ENCODE measurements at places on chromosomes 7 and 10. TPM values are rescaled to one million over a fixed set of nuclear protein-coding genes. Genes with fewer than 3 reads are reported as not detected.

The PNLIPRP3 gene
- total RNA-seq: not detected

The CYP3A7 gene
- total RNA-seq: not detected

The LEP gene
- total RNA-seq: 26.7 TPM

The SRI gene
- total RNA-seq: 49.8 TPM

The PRPF18 gene
- 34.3 TPM for total RNA-seq

The MOGAT3 gene
- total RNA-seq: not detected

The UBTD1 gene
- total RNA-seq: 9.4 TPM

The FAM180A gene
- total RNA-seq: 7.7 TPM

The ALOX5 gene
- total RNA-seq: 27.8 TPM

DNA sequence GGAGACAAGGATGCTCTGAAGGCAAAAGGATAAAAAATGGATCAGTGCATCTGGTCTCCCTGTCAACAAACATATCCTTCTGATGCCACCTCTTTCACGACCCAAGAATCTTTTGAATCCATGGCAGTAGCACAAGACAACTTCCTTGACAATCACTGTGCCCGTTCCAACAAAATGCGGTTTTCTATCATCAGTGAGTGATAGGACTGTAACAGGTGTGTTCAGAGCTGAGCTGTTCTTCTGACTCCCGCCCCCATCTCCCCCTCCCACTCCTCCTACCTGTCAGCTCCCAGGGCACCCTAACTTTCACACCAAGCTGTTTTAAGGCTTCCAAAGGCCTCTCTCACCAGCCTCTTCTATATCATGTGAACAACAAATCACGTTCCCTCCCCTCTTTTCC is 74.8 kb downstream of the PARD3 start:
- no peak overlapping the region for H3K4me3 ChIP-seq
- H3K36me3 ChIP-seq: no peaks in the 10 kb centered on the region
- no peaks in the 10 kb centered on the region for H3K4me1 ChIP-seq
- DNase-seq: no peak
- no peaks in the 10 kb centered on the region for H3K27me3 ChIP-seq

DNA sequence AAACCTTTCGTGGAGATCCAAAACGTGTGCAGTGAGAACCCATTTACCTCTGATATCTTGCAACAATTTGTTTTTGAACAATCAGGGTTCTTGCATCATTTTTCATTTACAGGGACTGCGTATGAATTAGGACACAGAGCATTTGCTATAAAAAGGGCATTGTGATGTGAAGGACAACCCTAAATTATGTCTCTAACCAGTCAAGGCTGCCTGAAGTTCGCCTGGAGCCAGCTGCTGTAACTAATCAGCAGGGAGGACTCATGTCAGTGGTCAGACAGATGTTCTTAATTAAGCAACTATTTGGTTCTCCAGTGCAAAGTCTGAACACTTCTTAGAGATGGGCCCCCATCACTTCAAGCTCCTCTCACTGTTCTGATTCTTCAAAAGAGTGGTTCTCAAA is 674.8 kb downstream of the KCNMA1 start:
- H3K27ac ChIP-seq: no peak overlapping the region
- no peaks in the 10 kb centered on the region for H3K27me3 ChIP-seq
- no peaks in the 10 kb centered on the region for H3K36me3 ChIP-seq
- H3K4me3 ChIP-seq: no peak overlapping the region
- no peak for DNase-seq

GRCh38 chr10:7400068-7400715 is 10.6 kb downstream of the SFMBT2 start:
- peaks cover 5% of the 10 kb centered on the region for H3K36me3 ChIP-seq
- peaks cover 8% of the 10 kb centered on the region for H3K4me1 ChIP-seq
- no peak for DNase-seq
- H3K4me3 ChIP-seq: no peak overlapping the region
- no peaks in the 10 kb centered on the region for H3K27me3 ChIP-seq

- no peak overlapping the region for H3K4me3 ChIP-seq
- H3K27me3 ChIP-seq: no peaks in the 10 kb centered on the region
- no peak for DNase-seq
- no peak overlapping the region for H3K27ac ChIP-seq
- H3K36me3 ChIP-seq: no peaks in the 10 kb centered on the region
Measured at GRCh38 chr10:71179382-71179781, 33.0 kb upstream of the UNC5B start.

GRCh38 chr10:74081941-74082718 is 68.5 kb downstream of the AP3M1 start:
- H3K4me1 ChIP-seq: peaks cover 72% of the 10 kb centered on the region
- no peaks in the 10 kb centered on the region for H3K27me3 ChIP-seq
- H3K27ac ChIP-seq: no peak overlapping the region
- no peaks in the 10 kb centered on the region for H3K36me3 ChIP-seq
- no peak for DNase-seq

GRCh38 chr7:77497079-77497478 is 40.0 kb upstream of the PTPN12 start:
- no peaks in the 10 kb centered on the region for H3K4me1 ChIP-seq
- no peak overlapping the region for H3K4me3 ChIP-seq
- H3K27ac ChIP-seq: no peak overlapping the region
- H3K27me3 ChIP-seq: no peaks in the 10 kb centered on the region
- H3K36me3 ChIP-seq: no peaks in the 10 kb centered on the region

GRCh38 chr7:27151341-27151930 is 947 bp downstream of the HOXA3 start:
- peaks cover 98% of the 10 kb centered on the region for H3K27me3 ChIP-seq
- DNase-seq: no peak
- peak overlapping the region; percentile 58 for H3K4me3 ChIP-seq
- H3K36me3 ChIP-seq: no peaks in the 10 kb centered on the region

DNA sequence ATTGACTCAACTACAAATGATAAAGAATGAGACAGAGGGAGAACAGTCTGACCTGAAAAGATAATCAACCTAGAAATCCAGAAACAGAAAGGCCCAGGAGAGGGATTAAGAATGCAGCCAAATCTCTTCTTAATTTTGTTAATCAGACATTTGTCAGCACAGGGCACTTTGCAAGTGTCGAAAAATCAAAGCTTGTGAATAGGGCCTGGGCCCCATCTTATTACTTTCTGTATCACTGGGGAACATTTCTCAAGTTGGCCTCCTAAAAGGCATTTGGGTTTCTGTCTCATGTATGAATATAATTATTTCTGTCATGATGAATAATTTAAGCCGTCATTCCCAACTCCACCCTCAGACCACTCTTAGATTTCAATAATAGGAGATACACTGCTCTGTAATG is 308.4 kb upstream of the PRKCQ start:
- no peaks in the 10 kb centered on the region for H3K4me1 ChIP-seq
- no peak overlapping the region for H3K4me3 ChIP-seq
- H3K27me3 ChIP-seq: no peaks in the 10 kb centered on the region
- no peak for DNase-seq

GRCh38 chr10:70722820-70723424 is 50.6 kb downstream of the ADAMTS14 start:
- no peak for DNase-seq
- H3K27me3 ChIP-seq: no peaks in the 10 kb centered on the region
- no peak overlapping the region for H3K4me3 ChIP-seq
- no peak overlapping the region for H3K27ac ChIP-seq
- no peaks in the 10 kb centered on the region for H3K4me1 ChIP-seq
- H3K36me3 ChIP-seq: no peaks in the 10 kb centered on the region

- H3K27ac ChIP-seq: no peak overlapping the region
- DNase-seq: no peak
- H3K4me3 ChIP-seq: no peak overlapping the region
- H3K4me1 ChIP-seq: no peaks in the 10 kb centered on the region
- no peaks in the 10 kb centered on the region for H3K36me3 ChIP-seq
Measured at GRCh38 chr10:120051671-120052070, 159.1 kb downstream of the SEC23IP start.

GRCh38 chr10:105071980-105072379 is 430.9 kb downstream of the SORCS3 start:
- H3K27ac ChIP-seq: no peak overlapping the region
- DNase-seq: no peak
- H3K4me1 ChIP-seq: no peaks in the 10 kb centered on the region
- H3K4me3 ChIP-seq: no peak overlapping the region
- no peaks in the 10 kb centered on the region for H3K36me3 ChIP-seq
- H3K27me3 ChIP-seq: no peaks in the 10 kb centered on the region

DNA sequence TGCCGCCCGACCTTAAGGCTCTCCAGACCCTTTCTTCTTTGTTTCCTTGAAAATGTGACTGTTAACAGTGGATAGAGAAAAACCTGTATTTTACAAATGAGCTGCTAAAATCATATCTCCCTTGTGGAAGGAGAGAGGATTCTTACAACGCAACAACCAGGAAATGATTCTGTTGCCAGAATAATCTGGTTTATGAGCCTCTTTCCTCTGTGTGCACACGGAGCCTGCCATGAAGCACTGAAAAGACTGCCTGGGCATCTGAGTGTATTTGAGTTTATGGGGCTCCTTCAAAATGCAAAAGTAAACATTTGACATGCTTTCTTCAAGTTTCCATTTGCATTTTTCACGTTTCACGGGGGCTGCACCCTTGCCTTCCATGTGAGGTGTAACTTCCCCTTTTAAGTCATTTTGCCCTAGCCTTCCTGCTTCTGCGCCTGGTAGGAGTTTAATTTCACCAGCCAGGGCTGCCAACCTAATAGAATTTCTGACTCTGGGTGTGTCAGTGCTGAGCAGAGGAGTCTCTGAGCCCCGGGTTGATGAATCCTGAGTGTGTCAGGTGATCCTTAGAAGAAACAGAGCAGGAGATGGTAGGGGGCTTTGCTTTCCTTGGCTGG is 101.2 kb downstream of the GRB10 start:
- H3K4me1 ChIP-seq: peaks cover 33% of the 10 kb centered on the region
- no peak for DNase-seq
- no peaks in the 10 kb centered on the region for H3K36me3 ChIP-seq
- no peak overlapping the region for H3K27ac ChIP-seq
- H3K4me3 ChIP-seq: no peak overlapping the region

DNA sequence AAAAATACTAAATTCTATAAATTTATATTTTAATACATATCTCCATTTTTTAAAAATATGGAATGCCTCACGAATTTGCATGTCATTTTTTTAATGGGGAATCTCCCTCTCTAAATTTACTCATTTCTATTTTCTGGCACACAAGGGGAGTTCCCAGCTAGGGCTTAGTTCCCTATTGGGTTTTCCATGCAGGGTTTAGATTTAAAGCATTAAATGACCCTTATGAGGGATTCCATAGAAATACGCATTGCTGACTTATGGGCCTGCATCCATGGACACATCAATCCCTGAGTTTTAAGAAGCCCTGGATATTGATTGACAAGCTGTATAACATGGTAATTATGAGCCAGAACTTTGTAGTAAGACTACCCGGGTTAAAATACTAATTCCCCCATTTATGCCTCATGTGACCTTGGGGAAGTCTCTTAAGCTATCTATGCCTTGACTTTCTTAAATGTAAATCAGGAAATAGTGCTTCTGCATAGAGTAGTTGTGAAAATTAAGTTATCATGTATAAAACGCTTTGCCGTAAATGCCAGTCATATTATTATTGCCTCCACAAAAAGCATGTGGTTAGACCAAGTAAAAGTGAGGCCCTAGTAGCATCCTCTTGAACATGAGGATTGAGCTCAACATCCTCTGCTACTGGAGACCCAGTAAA is 78.8 kb upstream of the ANKRD1 start:
- H3K4me3 ChIP-seq: no peak overlapping the region
- DNase-seq: no peak
- H3K4me1 ChIP-seq: no peaks in the 10 kb centered on the region
- no peaks in the 10 kb centered on the region for H3K36me3 ChIP-seq

GRCh38 chr10:348456-348855 is 213.2 kb downstream of the ZMYND11 start:
- no peaks in the 10 kb centered on the region for H3K27me3 ChIP-seq
- peak; percentile 8 for DNase-seq
- no peaks in the 10 kb centered on the region for H3K4me1 ChIP-seq

GRCh38 chr7:41730161-41730560 is 27.3 kb upstream of the INHBA start:
- no peak overlapping the region for H3K27ac ChIP-seq
- no peak overlapping the region for H3K4me3 ChIP-seq
- no peaks in the 10 kb centered on the region for H3K4me1 ChIP-seq

DNA sequence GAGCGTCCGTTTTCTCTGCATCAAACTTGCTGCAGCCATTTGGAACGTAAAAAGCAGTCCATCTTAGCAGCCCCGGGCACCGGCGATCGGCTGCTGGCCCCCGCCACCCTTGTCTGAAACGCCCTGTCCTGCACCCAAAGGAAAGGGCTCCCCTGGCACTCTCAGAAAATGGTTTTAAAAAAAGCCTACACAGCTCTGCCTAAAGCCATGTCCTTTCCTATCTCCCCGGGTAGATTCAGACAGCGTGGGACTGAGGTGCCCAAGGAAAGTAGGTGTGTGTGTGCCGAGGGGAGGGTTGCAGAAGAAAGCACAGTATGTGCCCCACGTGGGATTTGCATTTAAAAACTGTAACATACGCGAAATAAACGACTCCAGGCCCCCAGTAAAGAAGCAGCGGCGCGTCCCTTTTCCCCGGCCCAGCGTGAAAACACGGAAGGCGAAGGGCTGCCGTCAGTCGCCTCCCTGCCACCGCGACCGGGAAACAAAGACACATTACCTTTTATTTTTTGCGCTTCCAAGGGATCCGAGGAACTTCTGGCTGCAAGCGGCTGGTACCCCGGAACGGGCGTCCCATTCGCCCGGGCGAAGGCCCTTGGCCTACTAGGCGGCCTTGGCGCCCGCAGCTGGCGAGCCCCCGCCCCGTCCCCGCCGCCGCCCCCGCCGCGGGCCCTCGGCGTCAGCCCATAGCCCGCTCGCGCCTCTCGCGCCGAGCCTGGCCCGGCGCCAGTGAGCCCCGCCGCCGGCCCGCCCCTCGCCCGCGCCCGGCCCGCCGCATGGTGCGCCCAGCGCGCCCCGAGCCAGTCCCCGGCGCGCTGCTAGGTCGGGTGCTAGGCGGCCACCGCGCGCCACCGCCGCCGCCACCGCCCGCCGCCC is 304.6 kb downstream of the PRPF18 start:
- peaks cover 68% of the 10 kb centered on the region for H3K4me1 ChIP-seq
- no peaks in the 10 kb centered on the region for H3K27me3 ChIP-seq
- no peaks in the 10 kb centered on the region for H3K36me3 ChIP-seq
- H3K27ac ChIP-seq: no peak overlapping the region

Data from tibial nerve (tissue), 4 donors.